Body of pancreas (tissue), 4 donors: ENCODE measurements at places on chromosomes 1 and 21. TPM values are rescaled to one million over a fixed set of nuclear protein-coding genes. Genes with fewer than 3 reads are reported as not detected.

DNA sequence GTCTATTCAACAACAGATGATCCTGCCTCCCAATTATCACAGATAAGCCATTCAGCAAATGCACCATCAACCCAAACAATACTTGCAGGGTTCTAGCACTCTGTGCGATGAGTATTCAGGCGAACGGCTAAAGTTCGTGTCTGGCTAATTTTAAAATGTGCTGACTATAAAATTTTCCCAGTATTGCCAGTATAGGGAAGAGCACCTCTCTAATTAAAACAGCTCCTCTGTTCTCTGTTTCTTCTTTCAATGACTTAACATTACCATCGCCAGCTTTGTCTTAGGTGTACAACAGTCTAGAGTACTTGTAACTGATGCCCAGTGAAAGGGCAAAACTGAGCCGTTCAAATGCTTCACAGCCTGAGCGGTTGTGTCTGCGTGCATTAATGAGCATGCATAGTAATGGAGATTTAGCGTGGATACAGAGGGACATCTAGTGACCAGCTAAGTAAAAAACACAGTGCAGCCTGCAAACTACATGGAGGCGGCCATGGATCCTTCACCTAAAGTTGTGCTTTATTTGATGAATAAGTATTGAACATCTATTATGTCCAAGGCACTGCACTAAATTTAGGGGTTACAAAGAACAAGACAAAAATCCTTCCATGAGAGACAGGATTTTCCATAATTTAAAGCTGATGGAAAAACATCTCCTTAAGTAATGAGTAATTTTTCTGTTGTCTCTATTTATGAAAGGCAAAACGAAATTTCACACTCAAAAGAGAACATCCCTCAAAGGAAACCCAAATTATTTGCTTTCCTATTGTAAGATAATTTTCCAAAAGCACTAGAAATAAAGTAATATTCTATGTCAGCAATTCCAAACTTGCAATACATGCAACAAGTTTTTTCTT is 120.0 kb downstream of the SETD4 start:
- no peaks in the 10 kb centered on the region for H3K27me3 ChIP-seq
- H3K36me3 ChIP-seq = no peaks in the 10 kb centered on the region
- no peaks in the 10 kb centered on the region for H3K4me1 ChIP-seq
- DNase-seq = peak; percentile 55
- H3K27ac ChIP-seq = no peak overlapping the region

DNA sequence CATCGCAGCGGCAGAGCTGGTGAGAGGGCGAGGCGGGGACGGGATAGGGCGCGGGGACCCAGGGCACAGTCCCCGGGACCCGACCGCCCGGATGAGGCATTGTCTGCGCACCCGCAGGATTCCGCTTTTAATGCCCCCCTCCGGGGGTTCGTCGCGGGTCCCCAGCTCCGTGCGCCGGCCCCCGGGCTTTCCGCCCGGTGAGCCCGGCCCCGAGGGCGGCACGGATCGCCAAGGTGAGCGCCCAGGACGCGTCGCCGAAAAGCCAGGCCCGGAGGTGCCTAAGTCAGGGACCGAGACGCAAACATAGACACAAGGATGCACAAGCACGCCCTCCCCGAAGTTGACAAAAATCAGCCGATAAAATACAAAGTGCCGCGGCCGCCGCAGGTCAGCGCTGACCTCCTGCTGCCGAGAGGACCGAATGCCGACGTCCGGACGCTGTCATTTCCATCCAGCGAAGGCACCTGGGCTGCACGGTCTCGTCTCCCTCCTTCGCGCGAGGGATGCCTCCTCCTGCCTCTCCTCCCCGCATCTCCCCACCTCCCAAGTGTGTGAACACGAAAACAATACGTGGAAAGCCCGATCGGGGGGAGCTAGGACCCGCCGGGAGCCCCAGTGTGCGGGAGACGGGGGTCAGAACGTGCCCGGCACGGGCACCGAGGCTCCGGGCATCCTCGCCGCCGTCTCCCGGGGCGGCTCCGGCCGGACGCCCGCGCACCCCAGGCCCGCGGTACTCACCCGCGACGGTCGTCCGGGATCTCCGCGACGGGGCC is 101.1 kb upstream of the SOD1 start:
- H3K27ac ChIP-seq = no peak overlapping the region
- peaks cover 8% of the 10 kb centered on the region for H3K27me3 ChIP-seq
- peaks cover 24% of the 10 kb centered on the region for H3K4me1 ChIP-seq
- no peak for DNase-seq
- H3K36me3 ChIP-seq = no peaks in the 10 kb centered on the region
- peak overlapping the region; percentile 15 for H3K4me3 ChIP-seq

GRCh38 chr1:237025358-237026074 is 16.5 kb upstream of the RYR2 start:
- H3K27me3 ChIP-seq = no peaks in the 10 kb centered on the region
- H3K36me3 ChIP-seq = no peaks in the 10 kb centered on the region
- peaks cover 6% of the 10 kb centered on the region for H3K4me1 ChIP-seq
- no peak for DNase-seq

- H3K36me3 ChIP-seq = no peaks in the 10 kb centered on the region
- no peak overlapping the region for H3K4me3 ChIP-seq
- H3K27ac ChIP-seq = no peak overlapping the region
- H3K4me1 ChIP-seq = no peaks in the 10 kb centered on the region
- no peak for DNase-seq
- H3K27me3 ChIP-seq = no peaks in the 10 kb centered on the region
Measured at GRCh38 chr1:110734133-110734680, 59.5 kb upstream of the KCNA3 start.

Gene TRMT13
- 33.7 TPM for total RNA-seq

Gene ADSS2
- total RNA-seq = 9.9 TPM

Gene CENPF
- total RNA-seq = not detected
